ENCODE measurements at places on chromosomes 2 and 18.
A peak's percentile ranks its signal among the peaks of the same experiment; 100 is the strongest.

DNA sequence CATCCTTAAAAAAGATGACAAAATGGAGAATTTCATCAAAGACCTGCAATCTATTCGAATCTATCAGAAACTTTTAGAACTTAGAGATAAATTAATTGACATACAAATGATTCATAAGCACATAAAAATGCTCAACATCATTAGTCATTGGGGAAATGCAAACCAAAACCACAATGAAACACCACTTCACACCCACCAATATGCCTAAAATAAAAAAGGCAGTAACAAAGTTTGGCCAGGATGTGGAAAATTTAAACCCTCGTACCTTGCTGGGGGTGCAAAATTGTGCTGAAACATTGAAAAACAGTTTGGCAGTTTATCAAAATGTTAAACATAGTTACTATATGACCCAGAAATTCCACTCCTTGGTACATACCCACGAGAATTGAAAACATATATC is 11.5 kb upstream of the EIF2AK3 start:
- DNase-seq = peak; percentile 3
- no peaks in the 10 kb centered on the region for H3K27me3 ChIP-seq
- peaks cover 5% of the 10 kb centered on the region for H3K36me3 ChIP-seq

DNA sequence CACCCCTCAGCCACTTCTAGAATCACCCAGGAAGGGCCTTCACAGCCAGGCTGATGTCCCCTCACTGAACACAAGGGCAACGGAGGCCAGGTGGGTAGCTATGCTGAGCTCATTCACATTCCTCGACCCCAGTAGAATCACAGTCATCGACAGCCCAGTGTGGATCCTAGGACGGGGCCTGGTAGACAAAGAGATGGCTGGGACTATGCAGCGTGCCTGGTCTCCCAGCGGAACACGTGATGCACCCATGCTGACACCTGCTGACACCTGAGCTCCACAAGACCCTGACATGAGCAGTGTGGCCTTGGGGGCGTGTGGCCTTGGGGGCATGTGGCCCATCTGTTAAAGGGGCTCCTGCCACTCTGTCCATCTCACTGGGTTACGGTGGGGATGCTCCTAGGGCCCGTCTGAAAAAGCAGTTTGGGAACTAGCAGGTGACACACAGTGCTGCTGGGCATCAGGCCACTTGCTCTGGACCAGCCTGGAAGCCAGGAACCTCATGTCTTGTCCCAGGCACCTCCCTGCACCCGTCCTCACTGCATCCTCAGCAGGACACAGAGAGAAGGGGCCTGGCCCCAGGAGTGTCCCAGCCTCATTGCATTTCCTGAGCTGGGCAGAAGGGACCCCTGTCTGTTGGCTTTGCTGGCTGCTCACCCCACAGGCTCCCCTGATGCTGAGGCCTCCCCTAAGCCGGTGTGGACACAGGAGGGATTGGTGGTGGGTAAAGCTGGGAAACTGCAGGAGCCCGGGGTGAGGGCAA is 9.7 kb downstream of the ECEL1 start:
- DNase-seq = no peak
- no peaks in the 10 kb centered on the region for H3K36me3 ChIP-seq
- no peak overlapping the region for H3K4me3 ChIP-seq
- H3K27me3 ChIP-seq = peaks cover 74% of the 10 kb centered on the region
- H3K4me1 ChIP-seq = no peaks in the 10 kb centered on the region

GRCh38 chr2:239440511-239440959 is 39.7 kb upstream of the HDAC4 start:
- no peak overlapping the region for H3K27ac ChIP-seq
- peak overlapping the region; percentile 74 for H3K4me3 ChIP-seq
- no peak for DNase-seq
- H3K4me1 ChIP-seq = peaks cover 28% of the 10 kb centered on the region

DNA sequence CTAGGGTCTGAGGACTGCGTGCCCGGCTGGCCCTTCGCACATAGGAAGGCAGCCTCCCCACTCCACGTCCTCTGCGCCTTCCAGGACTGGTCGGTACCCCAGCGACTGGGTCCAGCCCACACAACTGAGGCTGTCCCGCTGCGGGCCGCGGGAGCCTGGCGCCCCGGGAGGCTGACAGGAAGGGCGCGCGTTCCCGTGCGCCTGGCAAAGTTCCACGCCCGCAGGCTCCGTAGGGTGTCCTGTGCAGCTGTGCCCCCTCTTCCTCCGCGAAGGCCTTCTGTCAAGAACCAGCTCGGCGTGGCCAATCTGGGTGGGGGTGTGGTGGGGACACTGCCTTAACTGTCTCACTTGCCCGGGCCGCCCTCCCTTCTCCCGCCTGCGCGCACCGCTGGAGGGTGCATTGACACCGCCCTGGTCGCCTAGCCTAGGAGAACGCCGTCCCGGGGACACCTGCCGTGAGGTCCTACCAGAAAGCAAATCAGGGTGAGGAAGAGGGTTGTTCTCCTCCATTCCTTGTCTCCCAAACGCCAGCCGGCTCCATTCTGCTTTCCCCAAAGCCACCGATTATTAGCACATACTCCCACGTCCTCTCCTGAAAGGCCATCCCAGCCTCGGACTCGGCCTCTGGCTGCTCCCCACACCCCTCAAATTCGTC is 618 bp upstream of the LYPD1 start:
- no peak overlapping the region for H3K27ac ChIP-seq
- DNase-seq = no peak
- peak overlapping the region; percentile 55 for H3K4me3 ChIP-seq
- peaks cover 16% of the 10 kb centered on the region for H3K27me3 ChIP-seq
- no peaks in the 10 kb centered on the region for H3K36me3 ChIP-seq
- no peaks in the 10 kb centered on the region for H3K4me1 ChIP-seq

Data from effector memory CD8-positive, alpha-beta T cell (primary cell).